ENCODE measurements at places on chromosomes 1 and 21. TPM values are rescaled to one million over a fixed set of nuclear protein-coding genes. Genes with fewer than 3 reads are reported as not detected.

TFAP2E gene
- 0.18 TPM for total RNA-seq

OR2M3 gene
- not detected for total RNA-seq

BGLAP gene
- total RNA-seq = 2.4 TPM

SYNJ1 gene
- total RNA-seq = 18.3 TPM

C1QB gene
- not detected for total RNA-seq

CR1L gene
- not detected for total RNA-seq

PIGM gene
- 5.4 TPM for total RNA-seq

RBP7 gene
- not detected for total RNA-seq

KRTAP22-2 gene
- not detected for total RNA-seq

KRTAP21-2 gene
- total RNA-seq = not detected

MPZ gene
- 2.0 TPM for total RNA-seq

TRPM2 gene
- not detected for total RNA-seq

ANGEL2 gene
- total RNA-seq = 39.1 TPM

ENAH gene
- total RNA-seq = 80.3 TPM

TENT5C gene
- 0.12 TPM for total RNA-seq

BARHL2 gene
- not detected for total RNA-seq

DIO1 gene
- not detected for total RNA-seq

KIRREL1 gene
- total RNA-seq = 57.6 TPM

MAP10 gene
- total RNA-seq = 2.0 TPM

MYOG gene
- not detected for total RNA-seq

RGSL1 gene
- total RNA-seq = not detected

UBL4B gene
- total RNA-seq = not detected

ITPKB gene
- 37.2 TPM for total RNA-seq

Measured in endothelial cell of umbilical vein (primary cell).